ENCODE measurements at places on chromosomes 16 and 17.

DNA sequence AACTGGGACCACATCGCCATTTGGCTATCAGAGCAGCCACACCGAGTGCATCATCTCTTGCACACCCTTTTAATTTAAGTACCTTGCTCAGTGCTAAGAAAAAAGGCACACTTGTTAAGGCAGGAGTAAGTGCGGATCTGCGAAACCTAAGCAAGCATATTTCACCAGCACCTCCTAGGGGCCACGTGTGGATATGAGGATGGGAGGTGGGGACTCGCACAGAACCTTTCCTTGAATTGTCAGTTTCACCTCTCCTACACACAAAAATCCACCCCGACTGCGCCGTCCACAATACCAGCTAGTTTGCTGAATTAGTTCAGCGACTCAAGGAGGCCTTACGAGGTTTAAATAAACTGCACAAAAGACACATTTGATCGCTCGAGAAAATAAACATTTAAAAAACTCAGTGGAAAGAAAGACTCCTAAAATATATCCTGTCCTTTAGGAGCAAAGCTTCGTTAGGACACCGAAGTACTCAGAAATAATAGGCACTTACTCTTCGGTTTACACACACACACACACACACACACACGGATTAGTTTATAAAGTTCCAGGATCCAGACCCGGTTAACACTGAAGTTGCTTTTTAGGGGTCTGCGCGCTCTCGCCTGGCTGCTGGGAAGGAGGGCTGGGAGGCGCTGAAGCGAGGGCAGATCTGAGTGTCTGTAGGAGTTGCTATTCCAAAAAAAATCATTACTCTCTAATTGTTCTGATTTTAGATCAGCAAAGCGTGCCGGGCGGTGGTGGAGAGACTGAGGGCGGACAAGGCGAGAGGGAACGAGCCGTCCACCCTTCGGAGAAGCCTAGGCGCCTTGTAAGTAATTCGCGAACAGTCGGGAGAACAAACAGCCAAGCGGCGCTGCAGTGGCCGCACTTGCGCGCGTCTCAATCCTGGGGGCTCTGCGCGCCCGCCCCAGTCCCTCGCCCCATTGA is 1.0 kb upstream of the KCNJ2 start:
- ATAC-seq, result no peak

- peak; percentile 44 for ATAC-seq
Measured at GRCh38 chr16:84115919-84116719, 623 bp downstream of the MBTPS1 start.

- ATAC-seq, result peak; percentile 33
Measured at GRCh38 chr17:51132964-51133319, 12.3 kb upstream of the SPAG9 start.

GRCh38 chr17:67569015-67569451 is 148.7 kb upstream of the NOL11 start:
- no peak for ATAC-seq

- ATAC-seq, result no peak
Measured at GRCh38 chr16:11045441-11045840, 101.1 kb downstream of the CLEC16A start.

- ATAC-seq, result no peak
Measured at GRCh38 chr16:15830832-15831451, 25.9 kb downstream of the MYH11 start.

DNA sequence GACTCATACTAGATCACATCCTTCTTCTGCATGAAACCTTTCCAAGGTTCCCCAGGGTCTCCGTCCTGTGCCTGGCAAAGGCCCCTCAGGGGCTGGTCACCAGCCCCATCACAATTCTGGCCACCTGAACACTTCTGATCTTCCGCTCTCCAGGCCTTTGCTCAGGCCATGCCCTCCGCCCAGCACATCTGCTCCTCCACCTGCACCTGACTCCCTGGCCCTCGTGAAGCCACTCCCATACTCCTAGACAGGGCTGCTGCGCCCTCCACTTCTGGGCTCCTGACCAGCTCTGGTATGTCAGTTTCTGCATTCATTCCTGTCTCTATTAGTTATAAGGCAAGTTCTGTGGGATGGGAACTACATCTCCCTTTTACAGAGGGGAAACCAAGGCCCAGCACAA is 1.9 kb upstream of the MYL11 start:
- ATAC-seq, result no peak

DNA sequence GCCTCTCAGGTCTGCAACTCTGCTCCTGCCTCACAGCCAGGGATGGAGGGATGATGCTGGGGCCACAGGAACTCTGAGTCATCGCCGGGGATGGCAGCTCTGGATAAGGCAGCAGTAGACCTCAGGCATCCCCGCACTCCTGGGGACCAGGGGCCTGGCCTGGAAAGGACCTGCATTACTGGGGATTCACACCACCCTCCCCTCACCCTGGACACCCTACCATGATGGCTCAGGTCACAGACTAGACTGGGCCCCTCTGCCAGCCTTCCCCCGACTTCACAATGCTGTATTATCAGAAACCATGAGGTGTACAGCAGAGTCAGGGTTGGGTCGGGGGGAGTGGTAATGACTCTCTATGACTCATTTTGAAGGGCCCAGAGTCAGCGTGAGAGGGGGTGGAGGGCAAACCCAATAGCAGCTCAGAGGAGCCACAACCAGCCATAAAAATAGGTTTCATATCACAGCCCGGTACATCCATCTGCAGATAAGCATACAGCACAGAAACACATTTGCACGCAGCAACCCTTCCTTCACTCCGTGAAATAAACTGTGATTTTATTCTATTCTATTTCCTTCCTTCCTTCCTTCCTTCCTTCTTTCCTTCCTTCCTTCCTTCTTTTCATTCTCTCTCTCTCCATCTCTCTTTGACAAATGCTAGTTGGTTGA is 28.8 kb downstream of the DYNLRB2 start:
- ATAC-seq, result peak; percentile 99

GRCh38 chr16:74322301-74322710 is 25.7 kb downstream of the PSMD7 start:
- ATAC-seq, result no peak

- ATAC-seq, result no peak
Measured at GRCh38 chr16:88888461-88889387, 22.3 kb upstream of the PABPN1L start.

- ATAC-seq, result peak; percentile 68
Measured at GRCh38 chr17:47694581-47695428, 844 bp downstream of the TBKBP1 start.

GRCh38 chr17:66767154-66767933 is 67.6 kb upstream of the CACNG5 start:
- peak; percentile 48 for ATAC-seq

DNA sequence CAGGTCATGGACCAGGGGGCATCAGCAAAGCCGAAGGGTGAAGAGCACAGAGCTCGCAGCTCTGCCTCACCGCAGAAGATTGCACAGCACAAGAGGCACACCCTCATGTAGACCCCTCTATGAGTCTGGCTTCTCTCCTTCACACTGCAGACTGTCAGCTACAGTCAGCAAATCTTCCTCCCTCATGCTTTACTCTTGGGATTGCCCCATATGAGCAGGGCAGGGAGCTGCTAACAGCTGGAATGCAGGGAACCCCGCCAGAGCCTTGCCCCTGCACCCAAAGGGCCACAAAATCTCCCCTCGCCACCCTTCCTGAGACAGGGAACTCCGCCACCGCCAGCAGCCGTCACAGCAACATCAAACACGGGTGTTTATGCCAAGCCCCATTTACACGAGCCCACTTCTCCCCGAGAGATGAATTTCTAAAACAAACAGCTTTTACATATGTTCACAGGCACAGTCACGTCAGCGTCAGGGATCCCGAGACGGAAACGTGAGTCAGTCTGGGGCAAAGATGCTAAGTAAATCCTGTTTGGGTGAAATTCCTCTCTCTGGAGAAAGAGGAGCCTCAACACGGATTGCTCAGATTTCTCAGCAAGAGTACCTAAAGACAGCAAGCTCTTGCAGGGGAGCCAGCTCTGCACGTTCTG is 121.9 kb downstream of the CDYL2 start:
- no peak for ATAC-seq

DNA sequence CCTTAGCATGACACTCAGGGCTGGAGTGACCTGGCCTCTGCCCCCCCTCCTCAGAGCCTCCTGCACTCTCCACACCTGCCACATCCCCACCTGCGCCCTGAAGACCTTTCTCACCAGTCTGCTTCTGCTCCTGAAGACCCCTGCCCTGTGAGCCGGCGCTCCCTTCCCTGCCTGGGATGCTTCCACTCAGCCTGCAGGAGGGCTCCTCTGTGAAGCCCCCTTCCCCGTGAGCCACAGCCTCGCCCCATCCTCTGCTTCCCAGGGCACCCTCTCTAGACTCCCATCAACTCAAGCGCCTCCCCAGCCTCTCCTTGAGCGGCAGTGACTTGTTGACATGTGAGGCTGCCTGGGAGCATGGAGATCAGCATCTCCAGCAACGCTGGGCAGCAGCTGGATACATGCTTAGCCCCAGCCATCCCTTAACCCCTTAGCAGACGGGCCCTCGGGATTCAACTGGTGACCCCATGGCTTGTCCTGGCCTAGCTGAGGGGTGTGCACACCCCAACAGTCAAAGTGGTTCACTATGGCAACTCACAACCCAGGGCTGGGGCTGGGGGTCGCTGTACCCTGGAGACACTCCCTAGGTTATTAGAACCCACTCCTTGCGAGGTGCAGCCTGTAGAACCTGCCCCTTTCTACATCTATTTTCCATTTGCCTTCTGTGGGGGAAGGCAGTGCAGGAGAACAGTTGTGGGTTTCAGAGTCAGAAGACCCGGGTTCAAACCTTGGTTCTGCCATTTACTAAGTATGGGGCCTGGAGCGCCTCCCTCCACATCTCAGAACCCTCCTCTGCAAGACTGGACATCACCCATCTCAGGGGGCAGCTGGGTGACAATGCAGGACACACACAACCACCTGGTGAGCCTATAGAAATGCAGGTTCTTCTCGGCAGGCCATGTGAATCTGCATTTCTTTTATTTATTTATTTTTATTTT is 21.5 kb downstream of the TMEM235 start:
- no peak for ATAC-seq

DNA sequence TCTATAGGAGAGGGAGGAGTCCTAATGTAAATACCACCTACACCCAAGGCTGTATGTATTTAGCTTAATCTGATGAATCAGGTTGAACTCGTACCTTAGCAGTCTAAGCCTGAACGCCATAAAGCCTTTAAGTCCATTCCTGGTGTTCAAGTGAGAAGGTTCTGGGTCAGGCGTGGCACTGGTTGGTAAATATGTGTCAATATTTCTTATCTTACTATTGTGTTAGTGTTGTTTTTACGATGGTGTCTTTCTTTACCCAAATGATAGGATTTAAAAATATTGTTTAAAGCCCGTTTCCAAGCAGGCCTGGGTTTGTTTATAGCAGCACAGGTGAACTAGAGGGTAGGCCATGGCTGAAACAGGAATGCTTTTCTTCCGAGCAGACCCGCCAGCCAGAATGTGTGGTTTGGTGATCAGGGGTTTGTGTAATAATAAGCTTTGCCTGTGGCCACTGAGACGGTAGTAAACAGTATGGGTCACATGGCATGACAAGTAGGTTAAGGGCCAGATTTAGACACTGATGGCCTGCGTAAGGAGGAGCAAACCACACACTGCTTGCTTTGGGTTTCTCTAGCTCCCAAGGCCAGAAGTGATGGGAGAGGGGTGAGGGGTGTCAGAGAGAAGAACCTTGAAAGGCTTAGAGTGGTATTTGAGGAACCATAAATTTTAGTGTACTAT is 3.3 kb downstream of the TMEM94 start:
- no peak for ATAC-seq

DNA sequence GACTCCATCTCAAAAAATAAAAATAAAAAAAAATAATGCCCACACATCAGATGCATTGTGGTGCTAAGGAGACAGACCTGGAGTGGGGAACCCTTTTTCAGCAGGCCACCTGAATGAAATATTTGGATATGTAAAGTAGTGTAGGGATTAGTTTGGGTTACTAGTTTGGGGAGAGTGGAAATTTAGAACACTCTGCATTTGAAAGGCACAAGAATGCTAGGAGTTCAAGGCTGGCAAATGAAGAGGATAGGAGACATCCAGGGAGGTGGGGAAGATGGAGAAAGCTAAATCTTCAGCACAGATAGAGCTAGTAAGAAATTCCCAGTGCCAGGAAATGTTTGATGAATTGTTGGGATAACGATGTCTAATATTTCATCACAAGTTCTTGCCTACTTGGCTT is 298.3 kb upstream of the ERCC4 start:
- no peak for ATAC-seq

DNA sequence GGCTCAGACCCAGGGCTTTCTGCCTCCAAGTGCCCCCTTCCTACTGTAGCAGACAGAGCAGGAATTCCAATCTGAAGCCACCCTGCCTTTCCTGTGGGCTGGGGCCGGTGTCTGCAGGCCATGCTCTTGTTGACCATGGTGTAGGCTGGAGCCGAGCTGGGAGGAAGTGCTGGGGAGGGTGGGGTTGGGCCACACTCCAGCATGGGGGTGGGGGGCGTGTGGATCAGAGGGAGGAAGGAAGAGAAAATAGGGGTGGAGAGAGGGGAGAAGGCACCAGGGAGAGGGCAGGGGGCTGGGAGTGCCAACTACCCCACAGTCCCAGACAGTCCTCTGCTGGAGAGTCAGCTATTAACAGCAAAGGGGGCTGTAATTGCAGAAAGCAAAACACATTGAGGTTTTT is 54.3 kb upstream of the JPH3 start:
- no peak for ATAC-seq

- no peak for ATAC-seq
Measured at GRCh38 chr16:78129349-78129748, 29.9 kb downstream of the WWOX start.

GRCh38 chr17:63338272-63338671 is 107.8 kb downstream of the CYB561 start:
- no peak for ATAC-seq

DNA sequence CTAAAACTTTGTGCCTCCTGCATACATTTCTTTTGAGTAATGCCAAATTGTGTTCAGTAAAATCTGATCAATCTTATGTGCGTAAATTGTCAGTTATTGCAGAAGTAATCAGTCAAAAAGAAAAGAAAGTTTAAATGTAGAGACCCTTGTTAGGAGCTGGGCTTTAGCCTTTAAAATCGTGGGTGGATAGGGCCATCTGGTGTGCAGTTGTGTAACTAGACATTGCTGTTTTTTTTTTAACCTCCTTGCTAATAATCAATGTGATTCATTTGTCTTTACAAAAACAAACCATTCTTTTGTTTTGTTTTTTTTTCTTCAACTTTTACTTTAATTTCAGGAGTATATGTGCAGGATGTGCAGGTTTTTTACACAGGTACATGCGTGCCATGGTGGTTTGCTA is 5.3 kb upstream of the WWOX start:
- no peak for ATAC-seq

DNA sequence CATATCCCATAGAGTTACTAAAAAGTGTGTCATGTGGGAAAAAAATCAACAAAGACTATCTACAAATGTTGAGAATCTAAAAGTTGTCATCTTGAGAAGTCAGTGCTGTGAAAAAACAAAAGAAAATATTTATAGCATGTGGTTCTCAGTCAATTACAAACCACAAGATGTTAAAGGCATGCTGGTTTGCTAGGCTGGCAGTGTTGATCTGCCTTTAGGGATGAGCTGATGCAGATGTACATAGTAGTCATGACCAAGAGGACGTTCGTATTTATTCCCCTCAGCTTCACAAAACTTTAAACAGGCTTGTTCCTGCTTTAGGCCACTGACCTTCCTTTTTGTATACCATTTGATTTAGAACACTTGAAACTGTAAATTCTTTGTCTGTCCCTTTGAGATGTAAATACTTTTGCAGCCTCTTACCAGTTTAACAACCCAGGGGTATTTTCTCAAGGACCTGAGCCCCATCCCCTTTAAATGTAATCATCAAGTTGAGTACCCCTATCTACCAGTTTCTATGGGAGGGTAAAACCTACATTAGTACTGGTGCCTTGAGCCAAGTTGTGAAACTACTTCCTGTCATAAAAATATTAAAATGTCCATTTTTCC is 446.6 kb downstream of the KCNJ18 start:
- ATAC-seq, result no peak

GRCh38 chr16:9119795-9120194 is 28.4 kb downstream of the HAPSTR1 start:
- ATAC-seq, result no peak

Data from activated CD4-positive, CD25-positive, alpha-beta regulatory T cell treated with anti-CD3 and anti-CD28 coated beads, Interleukin-2, amount 50 U/mL, for 24 hours (primary cell).